ENCODE measurements at places on chromosomes 5 and 9.

DNA sequence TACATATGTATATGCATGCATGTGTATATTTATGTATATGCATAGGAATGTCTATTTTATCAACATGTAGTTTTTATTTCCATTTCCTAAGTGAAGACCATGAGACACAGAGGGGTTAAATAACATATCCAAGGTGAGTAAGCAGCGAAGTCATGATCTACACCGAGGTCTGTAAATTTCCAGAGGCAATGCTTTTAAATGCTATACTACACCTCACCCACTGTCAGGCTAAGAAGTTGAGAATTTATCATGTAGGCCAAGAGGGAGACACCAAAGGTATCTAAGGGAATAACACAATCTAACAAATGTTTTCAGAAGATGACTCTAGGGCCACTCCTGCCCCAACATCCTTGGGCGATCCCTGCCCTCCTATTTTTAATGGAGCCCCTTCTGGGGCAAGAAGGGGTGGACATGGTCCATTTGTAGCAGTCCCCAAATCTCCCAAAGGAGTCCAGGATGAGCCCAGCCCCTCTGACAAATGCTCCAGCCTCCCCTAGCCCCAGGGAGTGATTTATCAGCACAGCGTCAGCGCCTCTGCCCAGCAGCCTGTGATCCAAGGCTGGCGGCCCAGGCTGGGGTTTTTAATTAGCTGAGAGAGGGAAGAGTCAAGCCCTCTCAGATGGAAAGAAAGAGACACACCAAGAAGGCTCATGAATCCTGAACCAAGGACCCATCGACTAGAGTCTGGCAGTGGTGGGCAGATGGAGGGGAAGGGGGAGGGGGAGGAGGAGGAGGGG lies 339.9 kb downstream of the ASTN2 start:
- no peak for DNase-seq

DNA sequence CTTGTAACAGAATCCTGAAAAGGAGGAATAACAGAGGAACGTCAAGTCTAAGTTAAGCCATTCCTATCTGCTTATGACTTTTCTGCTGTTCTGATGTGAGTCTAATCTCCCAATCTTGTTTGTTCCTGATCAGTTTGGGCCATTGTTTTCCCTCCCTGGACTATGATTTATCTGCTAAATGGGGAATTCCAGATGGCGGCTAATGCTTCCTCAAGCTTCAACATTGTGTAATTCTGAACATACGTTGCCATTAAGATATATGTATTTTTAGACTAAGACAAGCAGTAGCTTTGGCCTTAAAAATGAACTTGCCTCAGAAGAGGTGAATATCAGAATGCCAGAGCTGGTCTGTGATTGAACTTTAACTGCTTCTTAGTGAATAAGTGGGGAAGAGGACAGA lies 142.7 kb downstream of the PRKACG start:
- DNase-seq = no peak

GRCh38 chr5:6961837-6962635 lies 248.8 kb downstream of the TENT4A start:
- DNase-seq = no peak

GRCh38 chr5:126525630-126526245 lies 69.3 kb downstream of the ALDH7A1 start:
- DNase-seq = peak; percentile 68

- no peak for DNase-seq
Observed at GRCh38 chr5:151130922-151131891, 26.4 kb downstream of the ANXA6 start.

- DNase-seq = no peak
Observed at GRCh38 chr9:86328156-86328555, 26.1 kb downstream of the TUT7 start.

DNA sequence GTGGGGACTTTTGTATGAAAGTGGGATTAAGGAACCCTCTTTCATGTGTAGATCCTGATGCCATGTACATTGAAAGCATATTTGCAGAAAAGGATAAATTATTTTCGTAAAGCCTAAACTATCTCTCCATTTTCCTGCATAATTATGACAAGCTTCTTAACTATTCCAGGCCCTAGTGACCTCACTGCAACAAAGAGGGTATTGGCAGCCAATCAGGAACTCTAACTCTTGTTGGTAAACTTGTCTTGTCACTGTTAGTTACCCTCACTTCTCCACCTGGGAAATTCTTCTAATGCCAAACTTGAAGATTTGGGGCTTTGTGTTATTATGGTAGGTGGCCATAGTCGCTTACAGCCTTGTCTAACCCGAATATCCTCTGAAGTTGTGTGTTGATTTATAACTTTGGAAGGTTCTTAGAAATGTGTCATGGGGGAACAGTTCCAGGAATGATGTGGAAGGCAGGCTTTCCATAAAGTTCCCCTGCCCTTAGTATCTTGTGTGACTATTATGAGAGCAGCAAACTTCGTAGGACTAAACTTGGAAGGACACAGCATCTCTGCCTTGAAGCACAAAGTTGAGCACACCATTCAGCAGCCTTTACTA lies 52.5 kb downstream of the IQGAP2 start:
- DNase-seq = no peak

DNA sequence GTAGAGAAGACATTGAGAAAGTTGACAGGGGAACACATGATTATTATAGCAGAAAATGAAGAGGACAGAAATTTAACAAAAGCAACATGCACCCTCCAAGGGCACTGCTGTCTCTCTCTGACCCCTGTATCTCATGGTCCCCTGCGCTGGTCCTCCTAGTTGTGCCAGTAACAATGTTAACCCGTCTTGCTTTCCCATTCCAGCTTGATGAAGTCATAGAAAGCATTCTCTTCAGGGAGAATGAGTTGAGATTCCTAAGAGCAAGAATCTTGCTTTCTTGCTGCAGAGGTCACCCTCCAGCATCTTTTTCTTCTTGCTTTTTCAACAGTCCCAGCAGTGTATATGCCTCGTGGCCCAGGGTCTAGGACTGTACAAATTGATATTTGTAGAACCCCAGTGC lies 279.6 kb upstream of the ADAMTSL1 start:
- peak; percentile 26 for DNase-seq

GRCh38 chr5:111494355-111494999 lies 17.9 kb downstream of the STARD4 start:
- DNase-seq = no peak

DNA sequence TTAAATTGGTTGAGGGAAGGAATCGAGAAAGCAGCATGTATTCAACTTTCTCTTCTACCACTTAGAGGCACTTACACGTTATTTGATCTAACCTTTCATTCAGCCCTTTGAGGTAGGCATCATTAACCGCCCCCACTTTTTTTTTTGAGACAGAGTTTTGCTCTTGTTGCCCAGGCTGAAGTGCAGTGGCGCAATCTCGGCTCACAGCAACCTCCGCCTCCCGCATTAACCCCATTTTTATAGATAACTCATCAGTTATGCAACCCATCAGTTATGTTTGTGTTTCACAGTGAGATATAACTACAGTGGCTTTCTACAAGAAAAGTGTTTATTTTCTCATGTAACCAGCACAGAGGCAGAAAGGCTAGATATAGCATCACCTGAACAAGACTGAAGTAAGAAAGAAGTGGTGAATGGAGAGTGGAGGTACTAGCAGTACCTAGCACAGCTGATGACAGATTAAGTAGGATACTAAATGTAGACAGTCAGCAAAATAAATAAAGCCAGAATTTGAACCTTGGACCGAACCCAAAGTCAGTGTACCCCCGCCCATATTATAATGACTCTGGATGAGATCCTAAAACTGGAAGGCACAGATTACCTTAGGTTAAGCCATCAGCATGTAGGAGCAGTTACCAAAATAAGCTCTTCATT lies 91.2 kb downstream of the PJA2 start:
- DNase-seq = no peak

Measured in fibroblast of skin of back (primary cell).